ENCODE measurements at places on chromosomes 3 and 15.

GRCh38 chr3:4547799-4548198 lies 54.7 kb downstream of the ITPR1 start:
- no peak for DNase-seq

- no peak for DNase-seq
Observed at GRCh38 chr3:147652651-147653366, 243.6 kb downstream of the ZIC1 start.

GRCh38 chr3:76986876-76987474 lies 52.9 kb upstream of the ROBO2 start:
- peak; percentile 35 for DNase-seq

DNA sequence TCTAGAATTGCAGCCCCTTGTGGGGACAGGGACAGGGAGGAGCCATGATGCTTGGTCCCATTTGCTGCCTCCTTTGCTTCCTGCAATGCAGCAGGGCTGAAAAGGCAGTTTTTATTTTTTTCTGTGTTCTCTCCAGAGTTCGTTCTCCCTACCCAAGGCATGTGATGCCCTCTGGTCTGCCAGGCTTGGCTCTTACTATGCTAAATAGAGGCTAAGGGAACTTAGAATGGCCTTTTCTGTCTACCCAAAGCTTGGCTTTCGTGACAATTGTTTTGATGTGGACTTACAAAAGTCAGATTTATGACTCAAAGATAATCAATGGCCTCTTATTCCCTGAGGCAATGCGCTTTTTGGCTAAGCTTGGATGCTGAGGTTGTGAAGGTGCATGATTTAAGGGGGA lies 293.3 kb upstream of the TBL1XR1 start:
- DNase-seq, result no peak

DNA sequence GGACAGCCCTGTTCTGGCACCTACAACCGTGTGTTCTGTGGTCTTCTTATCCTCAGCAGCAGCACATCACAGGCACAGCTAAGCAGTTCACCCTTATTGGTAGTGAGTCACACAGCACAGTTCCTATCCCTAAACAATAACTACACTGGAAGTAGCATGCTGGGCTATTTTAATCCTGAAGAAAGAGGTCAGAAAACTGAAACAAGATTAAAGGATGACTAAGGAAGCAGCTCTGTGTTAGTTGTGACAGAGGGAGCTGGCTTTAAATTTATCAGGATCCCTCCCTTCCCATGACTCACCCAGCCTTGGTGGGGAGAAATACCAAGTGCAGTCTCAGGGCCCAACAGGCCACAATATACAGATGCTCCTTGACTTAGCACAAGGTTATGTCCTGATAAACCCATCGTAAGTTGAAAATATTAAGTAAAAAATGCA lies 144.3 kb downstream of the ERC2 start:
- DNase-seq, result no peak

- DNase-seq, result no peak
Observed at GRCh38 chr3:71005702-71006321, 577.7 kb downstream of the FOXP1 start.

DNA sequence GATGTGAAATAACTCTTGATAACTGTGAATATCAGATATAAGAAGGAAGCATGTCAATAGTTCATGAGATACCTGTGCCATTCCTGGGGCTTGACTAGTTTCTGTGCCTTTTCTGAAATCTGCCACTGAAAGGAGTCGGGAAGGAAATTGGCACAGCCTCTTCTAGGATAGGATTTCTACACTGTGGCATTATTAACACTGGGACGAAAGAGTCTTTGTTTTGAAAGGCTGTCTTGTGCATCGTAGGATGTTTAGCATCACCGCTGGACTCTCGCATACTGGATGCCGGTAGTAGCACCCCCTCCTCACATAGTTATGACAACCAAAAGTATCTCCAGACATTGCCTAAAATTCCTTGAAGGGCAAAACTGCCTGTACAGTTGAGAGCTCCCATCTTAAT lies 77.9 kb upstream of the SAMMSON start:
- no peak for DNase-seq

- DNase-seq, result no peak
Observed at GRCh38 chr3:156397534-156397933, 157.4 kb downstream of the SSR3 start.

GRCh38 chr3:197183582-197183981 lies 114.8 kb downstream of the DLG1 start:
- no peak for DNase-seq

GRCh38 chr3:101158374-101158773 lies 162.0 kb downstream of the IMPG2 start:
- DNase-seq, result no peak

DNA sequence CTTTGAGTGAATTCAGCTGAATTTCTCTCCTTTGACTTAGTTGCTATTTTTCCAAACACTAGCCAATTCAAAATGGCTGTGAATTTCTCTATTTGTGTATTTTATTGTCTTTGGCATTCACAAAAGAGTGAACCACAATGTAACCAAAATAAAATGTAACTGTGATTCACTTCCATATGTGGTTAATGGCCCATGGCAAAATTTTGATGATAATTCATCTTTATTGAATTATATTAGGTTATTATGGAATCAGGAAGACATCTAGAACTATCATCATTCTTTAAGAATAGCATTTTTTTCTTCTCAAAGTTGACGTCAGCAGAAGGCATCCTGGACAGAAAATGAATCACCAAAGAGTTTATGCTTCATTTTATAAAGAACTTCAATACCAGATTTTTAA lies 705.3 kb upstream of the NAALADL2 start:
- DNase-seq, result no peak

DNA sequence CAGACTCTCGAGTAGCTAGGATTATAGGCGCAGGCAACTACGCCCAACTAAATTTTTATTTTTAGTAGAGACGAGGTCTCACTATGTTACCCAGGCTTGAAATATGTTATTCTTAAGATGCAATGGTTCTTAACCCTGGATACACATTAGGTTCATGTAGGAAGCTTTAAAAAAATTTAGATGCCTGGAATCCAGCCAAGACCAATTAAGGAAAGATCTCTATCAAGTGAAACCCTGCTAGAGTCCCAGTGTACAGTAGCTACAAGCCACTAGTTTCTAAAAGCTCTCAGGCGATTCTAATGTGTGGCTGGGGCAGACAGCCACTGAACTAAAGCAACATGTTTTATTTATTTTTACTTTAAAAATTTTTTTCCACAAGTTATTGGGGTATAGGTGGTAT lies 33.2 kb downstream of the TRIM69 start:
- DNase-seq, result peak; percentile 29

DNA sequence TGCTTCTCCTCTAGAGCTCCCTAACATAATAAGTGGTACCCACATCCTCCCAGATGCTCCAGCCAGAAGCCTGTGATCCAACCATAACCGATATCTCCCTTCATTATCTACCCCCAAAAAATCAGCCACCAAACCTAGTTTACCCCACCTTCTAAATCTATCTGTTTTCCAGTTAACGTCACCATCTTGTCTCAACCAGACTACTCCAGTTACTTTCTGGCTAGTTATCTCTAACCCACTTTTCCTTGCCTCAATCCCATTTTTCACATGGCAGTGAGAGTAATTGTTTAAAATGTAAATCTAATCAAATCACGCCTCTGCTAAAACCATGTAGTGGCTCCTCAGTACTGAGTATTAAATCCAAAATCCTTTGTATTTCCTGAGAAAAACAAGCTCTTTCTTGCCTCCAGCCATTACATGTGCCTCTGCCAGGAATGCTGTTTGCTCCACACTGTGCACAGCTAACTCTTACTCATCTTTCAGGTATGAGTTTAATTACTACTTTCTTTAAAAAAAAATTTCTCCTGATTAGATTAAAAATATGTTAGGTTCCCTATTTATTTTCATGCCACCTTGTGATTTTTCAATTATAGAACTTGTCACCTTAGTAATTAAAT lies 15.4 kb downstream of the CCDC54 start:
- no peak for DNase-seq

- no peak for DNase-seq
Observed at GRCh38 chr3:125075738-125076137, 19.9 kb upstream of the HEG1 start.

- no peak for DNase-seq
Observed at GRCh38 chr15:81309647-81310450, 14.1 kb downstream of the STARD5 start.

DNA sequence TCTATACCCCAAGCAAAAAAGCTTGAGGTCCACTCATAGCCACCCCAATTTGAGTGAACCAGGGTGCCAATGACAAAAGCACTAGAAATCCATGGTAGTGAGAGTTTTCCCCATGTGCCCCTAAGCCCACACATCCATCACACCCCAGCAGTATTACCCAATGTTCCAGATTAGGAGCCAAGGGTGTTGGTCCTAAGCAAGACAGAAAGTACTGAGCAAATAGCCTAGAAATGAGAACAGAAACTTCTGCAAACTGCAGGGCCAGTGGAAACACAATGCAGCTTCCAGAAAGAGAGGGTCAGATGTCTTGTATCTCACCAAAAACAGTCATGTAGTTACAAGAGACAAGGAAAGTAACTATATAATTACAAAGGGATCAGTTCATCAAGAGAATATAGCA lies 10.9 kb upstream of the OXTR start:
- DNase-seq, result no peak

GRCh38 chr15:94327356-94327936 lies 96.1 kb downstream of the MCTP2 start:
- peak; percentile 44 for DNase-seq

GRCh38 chr3:10774825-10775224 lies 41.2 kb upstream of the SLC6A11 start:
- no peak for DNase-seq

- DNase-seq, result no peak
Observed at GRCh38 chr15:67579164-67579563, 36.7 kb downstream of the MAP2K5 start.

- no peak for DNase-seq
Observed at GRCh38 chr15:38642689-38643270, 78.2 kb upstream of the RASGRP1 start.

DNA sequence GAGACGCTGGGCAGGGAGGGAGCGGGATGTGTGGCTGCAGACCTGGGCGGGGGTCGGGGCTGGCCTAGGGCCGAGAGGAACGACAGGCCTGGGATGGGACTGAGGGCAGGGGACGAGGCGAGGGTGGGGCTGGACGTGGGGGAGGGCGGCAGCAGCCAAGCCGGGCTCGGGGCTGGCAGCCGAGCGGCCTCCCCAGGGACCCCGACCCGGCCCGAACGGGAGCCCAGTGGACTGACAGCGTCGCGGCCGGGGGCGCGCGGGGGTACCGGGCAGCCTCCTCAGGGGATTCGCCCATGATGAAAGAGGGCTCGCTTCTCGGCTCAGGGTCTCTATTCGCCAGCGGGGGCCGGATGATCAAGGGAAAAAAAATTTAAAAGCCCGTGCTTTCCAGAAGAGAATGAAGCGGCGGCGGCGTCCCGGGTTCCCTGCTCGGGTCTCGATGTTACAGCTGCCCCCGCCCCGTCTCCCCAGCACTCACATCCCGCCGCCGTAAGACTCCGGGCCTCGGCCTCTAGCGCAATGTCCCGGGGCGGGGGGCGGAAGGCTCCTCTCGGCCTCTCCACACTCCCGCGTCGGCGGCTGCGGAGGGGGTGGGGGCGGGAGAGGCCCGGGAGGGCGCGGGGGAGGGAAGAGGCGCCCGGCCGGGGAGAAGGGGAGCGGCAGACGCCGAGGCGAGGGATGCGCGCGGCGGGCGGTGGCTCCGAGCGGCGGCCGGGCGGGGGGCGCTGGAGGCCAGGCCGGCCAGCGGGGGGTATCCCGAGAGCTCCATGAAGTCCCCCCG lies 4.3 kb downstream of the PTH1R start:
- no peak for DNase-seq

- DNase-seq, result peak; percentile 33
Observed at GRCh38 chr15:81740416-81740815, 305.4 kb downstream of the MEX3B start.

DNA sequence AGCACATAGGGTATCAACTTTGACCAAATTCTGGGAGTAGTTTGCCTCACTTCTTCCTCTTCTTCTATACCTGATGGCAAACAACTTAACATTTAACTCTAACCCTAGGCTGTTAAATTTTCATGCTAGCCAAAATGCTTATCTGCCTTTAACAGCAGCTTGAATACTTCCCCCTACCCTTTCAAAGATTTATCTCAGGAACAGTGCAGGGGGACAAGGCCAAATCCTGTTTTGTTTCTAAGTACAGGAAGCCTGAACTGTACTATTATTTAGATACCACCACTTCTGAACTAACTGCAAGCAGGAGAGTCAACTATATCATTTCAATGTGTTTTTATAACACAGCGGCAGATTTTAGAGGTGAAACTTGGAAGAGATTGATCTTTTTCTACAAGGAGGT lies 104.0 kb upstream of the CNTN6 start:
- no peak for DNase-seq

- DNase-seq, result no peak
Observed at GRCh38 chr3:195921334-195921791, 13.0 kb upstream of the TNK2 start.
